Activated CD4-positive, alpha-beta memory T cell treated with anti-CD3 and anti-CD28 coated beads for 36 hours (primary cell): ENCODE measurements at places on chromosomes 6 and 20. TPM values are rescaled to one million over a fixed set of nuclear protein-coding genes. Genes with fewer than 3 reads are reported as not detected.

- no peak for DNase-seq
- peaks cover 20% of the 10 kb centered on the region for H3K27me3 ChIP-seq
- no peak overlapping the region for H3K4me3 ChIP-seq
- H3K27ac ChIP-seq = no peak overlapping the region
- no peaks in the 10 kb centered on the region for H3K36me3 ChIP-seq
These were observed 267.8 kb downstream of the ERMARD start for GRCh38 chr6:170018936-170019817.

GRCh38 chr6:44925100-44925739, 402.9 kb upstream of the RUNX2 start:
- H3K4me3 ChIP-seq = no peak overlapping the region
- no peaks in the 10 kb centered on the region for H3K27me3 ChIP-seq
- H3K27ac ChIP-seq = peak overlapping the region; percentile 38

The SLCO4A1 gene
- total RNA-seq = 29.6 TPM

The CRISP3 gene
- not detected for total RNA-seq
